Caki2 (cell line): ENCODE measurements at places on chromosomes 13 and 19. TPM values are rescaled to one million over a fixed set of nuclear protein-coding genes. Genes with fewer than 3 reads are reported as not detected.

GRCh38 chr13:99463646-99464397, 37.5 kb upstream of the TM9SF2 start:
- DNase-seq = no peak

GATAD2A gene
- total RNA-seq = 29.2 and 35.1 TPM in 2 replicates

DNA sequence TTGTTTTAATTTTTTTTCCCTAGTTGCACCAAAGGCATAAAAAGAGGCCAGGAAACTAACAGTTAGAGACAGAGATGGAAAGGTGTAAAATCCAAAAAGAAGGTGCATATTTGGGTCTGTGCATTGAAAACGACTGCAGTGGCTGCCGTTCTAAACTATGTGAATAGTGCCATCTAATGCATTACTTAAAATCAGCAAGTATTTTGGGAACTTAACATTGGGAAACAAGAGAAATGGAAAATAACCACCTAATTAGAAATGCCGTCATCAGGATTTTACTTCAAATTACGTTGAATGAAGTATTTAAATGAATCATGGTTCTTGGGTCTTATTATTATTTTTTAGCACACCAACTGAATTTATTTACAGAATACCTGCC, 189.5 kb upstream of the MIR17HG start:
- no peak for DNase-seq

- DNase-seq = no peak
Observed at GRCh38 chr13:28394422-28394821, 100.5 kb downstream of the FLT1 start.

GRCh38 chr19:1050989-1051788, 11.3 kb downstream of the ABCA7 start:
- DNase-seq = no peak
